ENCODE measurements at places on chromosomes 12 and 14.

DNA sequence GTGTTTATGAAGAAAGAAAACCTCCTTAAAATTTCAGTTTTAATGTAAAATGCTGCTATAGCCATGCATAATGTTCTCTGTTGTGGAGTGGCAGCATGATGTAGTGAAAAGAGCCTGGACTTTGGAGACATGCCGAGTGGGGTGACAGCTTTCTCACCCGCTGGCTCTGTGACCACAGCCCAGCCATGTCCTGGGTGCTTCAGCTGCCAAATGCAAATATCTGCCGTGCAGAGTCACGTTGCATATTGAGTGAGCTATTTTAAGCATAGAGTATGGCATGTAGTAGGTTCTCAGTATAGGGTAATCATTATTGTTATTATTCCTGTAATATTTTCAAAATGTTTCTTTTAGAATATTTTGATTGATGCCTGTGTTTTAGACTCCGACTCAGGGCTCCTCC is 15.5 kb upstream of the TCTN2 start:
- no peaks in the 10 kb centered on the region for H3K4me1 ChIP-seq
- no peak overlapping the region for H3K4me3 ChIP-seq
- no peaks in the 10 kb centered on the region for H3K27me3 ChIP-seq
- no peak overlapping the region for H3K27ac ChIP-seq
- no peak for DNase-seq

- H3K27me3 ChIP-seq: peaks cover 35% of the 10 kb centered on the region
- H3K27ac ChIP-seq: no peak overlapping the region
- H3K4me3 ChIP-seq: no peak overlapping the region
- H3K36me3 ChIP-seq: no peaks in the 10 kb centered on the region
Observed at GRCh38 chr12:62635649-62636048, 169.0 kb downstream of the MON2 start.

DNA sequence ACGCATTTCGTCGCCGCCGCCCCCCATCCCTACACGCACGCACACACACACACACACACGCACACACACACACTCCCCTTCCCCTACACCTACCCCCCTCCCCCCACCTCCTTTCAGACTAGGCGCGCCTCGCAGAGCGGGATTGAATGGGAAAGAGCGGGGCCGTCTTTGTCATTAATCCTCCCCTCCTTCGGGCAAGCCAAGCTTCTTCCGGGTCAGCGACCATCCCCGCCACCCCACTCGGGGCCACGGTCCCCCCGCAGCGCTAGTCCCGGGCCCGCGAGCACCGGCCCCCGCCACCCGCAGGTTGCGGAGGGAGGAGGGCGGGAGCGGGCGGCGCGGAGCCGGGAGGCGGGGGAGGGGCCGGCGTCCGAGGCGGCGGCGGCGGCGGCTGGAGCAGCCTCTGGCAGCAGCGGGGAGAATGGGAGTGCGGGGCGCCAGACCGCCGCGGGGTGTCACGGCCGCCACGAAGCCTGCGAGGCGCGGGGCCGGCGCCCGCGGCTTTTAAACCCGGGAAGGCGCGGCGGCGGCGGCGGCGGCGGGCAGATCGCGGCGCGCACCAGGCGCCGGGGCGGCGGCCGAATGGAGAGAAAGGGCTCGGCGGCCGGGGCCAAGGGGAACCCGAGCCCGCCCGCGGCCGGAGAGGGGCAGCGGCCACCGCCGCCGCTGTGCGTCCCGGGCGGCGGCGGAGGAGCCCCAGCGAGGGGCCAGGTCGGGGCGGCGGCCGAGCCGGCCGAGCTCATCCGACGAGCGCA is at the start of gene TTC9:
TSS of gene TTC9 (plus strand) at position 369 of the 755 bp plus-strand sequence. CDS start at position 583, 214 bp downstream.
- no peaks in the 10 kb centered on the region for H3K36me3 ChIP-seq
- DNase-seq: peak; percentile 9
- H3K4me3 ChIP-seq: peak within 1 kb of the TSS; percentile 40
- H3K27me3 ChIP-seq: peaks cover 28% of the 10 kb centered on the region
- no peak within 1 kb of the TSS for H3K27ac ChIP-seq
- H3K4me1 ChIP-seq: peaks cover 27% of the 10 kb centered on the region

DNA sequence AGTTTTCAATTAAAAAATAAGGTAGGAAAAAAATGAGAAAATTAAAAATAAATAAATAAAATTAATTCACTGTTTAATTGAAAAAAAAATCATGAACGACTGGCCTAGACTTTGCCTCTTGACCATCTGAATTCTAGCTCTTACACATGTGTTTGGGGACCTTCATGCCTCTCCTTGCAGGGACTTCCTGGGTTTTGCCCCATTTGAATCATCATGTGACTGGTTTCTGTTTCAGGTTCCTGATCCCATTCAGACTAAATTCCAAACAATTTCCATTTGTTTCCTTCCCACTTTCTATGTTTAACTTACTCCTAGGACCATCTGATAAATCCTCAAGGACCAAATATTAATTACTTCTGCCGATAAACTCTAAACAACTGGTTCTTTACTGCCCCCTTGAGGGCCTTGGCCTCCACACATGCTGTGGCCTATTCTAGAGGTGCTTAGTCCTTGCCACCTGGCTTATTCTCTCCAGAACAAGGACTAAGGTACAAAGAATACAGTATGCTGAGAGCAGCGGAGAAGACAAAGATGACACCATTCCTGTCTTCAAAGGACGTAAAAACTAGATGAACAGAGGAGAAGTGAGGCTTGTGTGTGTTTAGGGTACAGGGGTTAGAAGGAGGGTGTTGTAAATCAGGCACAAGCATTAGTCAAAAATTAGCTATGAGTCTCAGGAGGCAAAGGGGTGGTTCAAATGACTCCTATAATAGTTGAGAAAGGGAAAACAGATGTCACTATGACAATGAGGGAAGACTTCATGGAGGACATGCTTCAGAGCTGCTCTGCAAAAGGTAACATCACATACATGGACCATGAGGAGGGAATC is 125.8 kb upstream of the AVPR1A start:
- no peak for DNase-seq
- no peak overlapping the region for H3K27ac ChIP-seq
- H3K4me3 ChIP-seq: no peak overlapping the region
- no peaks in the 10 kb centered on the region for H3K36me3 ChIP-seq

DNA sequence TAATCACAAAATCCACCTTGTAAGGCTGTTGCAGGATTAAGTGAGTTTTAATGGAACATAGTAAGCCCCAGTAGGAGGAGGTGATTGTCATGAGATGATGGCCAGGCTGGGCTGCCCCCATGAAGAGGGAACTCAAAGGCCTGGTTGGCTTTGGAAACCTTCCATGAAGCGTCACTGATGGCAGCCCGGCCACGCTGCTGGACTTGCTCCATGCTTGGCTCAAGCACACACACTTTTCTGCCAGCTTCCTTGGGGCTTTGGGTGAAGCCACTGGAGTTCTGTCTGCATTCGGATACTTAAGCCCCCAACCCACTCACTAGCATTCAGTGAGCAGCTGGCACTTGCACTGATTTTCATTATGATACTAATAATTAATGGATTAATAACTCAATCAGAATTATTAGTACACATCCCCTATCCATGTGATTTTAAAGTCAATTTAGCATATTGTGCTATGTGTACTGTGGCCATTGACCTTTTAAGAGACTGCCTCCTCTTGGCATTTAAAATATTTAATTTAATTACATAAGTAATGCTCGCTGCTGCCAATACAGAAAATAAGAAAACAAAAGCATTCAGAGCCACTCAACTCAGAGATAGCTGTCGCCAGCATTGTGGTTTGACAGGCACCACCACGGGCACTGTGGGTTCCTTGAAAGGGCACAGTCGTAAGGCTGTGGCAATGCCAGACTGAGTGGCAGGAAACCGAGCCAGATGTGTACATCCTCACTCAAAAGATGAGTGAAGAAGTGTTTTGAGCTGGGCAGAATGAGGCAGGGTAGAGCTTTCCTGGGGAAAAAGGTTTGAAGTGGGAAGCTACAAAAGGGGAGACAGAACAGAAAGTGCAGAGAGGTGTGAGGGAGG is 15.9 kb downstream of the KRT85 start:
- H3K27ac ChIP-seq: no peak overlapping the region
- no peaks in the 10 kb centered on the region for H3K36me3 ChIP-seq
- DNase-seq: no peak
- H3K27me3 ChIP-seq: no peaks in the 10 kb centered on the region
- H3K4me3 ChIP-seq: no peak overlapping the region

DNA sequence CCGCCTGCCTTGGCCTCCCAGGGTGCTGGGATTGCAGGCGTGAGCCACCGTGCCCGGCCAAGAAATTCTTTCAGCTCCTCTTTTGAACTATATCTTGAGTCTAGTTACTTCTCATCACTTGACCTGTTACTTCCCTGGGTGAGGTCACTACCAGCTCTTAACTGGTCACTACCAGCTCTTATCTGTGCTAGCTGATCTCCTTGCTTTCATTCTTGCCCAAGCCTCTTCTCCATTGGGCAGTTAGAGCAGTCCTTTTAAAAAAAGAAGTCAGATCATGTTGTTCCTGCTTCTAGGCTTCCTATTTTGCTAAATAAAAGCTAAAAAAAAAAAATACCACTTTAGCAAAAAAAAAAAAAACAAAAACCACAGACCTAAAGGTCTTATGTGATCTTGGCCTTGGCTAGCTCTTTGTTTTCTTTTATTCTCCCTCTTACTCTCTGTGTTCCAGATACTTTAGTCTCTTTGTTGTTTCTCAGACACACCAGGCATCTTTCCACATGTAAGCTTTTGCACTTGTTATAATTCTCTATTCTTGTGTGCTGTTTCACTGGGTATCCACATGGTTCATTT is 63.5 kb downstream of the RAD51B start:
- no peaks in the 10 kb centered on the region for H3K36me3 ChIP-seq
- H3K4me3 ChIP-seq: peak overlapping the region; percentile 12
- peaks cover 28% of the 10 kb centered on the region for H3K4me1 ChIP-seq
- H3K27ac ChIP-seq: peak overlapping the region; percentile 64

GRCh38 chr14:94171208-94171607 is 2.9 kb upstream of the PPP4R4 start:
- H3K36me3 ChIP-seq: no peaks in the 10 kb centered on the region
- H3K27ac ChIP-seq: no peak overlapping the region
- DNase-seq: no peak
- peaks cover 18% of the 10 kb centered on the region for H3K4me1 ChIP-seq
- H3K4me3 ChIP-seq: no peak overlapping the region

DNA sequence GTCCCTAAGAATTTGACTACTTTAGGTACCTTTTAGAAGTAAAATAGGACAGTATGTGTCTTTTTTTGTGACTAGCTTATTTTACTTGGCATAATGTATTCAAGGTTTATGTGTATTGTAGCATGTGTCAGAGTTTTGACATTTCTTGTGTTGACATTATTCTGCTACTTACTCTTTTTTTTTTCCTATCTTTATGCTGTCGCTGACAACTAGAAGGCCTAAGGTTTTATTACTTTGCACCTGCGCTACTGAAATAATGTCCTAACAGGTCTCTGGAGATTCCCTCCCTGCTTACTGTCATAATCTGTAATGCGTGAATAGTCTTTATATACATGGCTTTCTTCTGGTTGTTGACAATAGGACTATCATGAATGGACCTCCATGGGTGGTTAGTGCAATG is 43.0 kb downstream of the PDE3A start:
- no peaks in the 10 kb centered on the region for H3K27me3 ChIP-seq
- no peak overlapping the region for H3K27ac ChIP-seq
- H3K4me3 ChIP-seq: no peak overlapping the region
- no peaks in the 10 kb centered on the region for H3K36me3 ChIP-seq
- H3K4me1 ChIP-seq: no peaks in the 10 kb centered on the region

GRCh38 chr12:15899282-15899870 is 11.8 kb upstream of the DERA start:
- peaks cover 88% of the 10 kb centered on the region for H3K36me3 ChIP-seq
- no peaks in the 10 kb centered on the region for H3K4me1 ChIP-seq

DNA sequence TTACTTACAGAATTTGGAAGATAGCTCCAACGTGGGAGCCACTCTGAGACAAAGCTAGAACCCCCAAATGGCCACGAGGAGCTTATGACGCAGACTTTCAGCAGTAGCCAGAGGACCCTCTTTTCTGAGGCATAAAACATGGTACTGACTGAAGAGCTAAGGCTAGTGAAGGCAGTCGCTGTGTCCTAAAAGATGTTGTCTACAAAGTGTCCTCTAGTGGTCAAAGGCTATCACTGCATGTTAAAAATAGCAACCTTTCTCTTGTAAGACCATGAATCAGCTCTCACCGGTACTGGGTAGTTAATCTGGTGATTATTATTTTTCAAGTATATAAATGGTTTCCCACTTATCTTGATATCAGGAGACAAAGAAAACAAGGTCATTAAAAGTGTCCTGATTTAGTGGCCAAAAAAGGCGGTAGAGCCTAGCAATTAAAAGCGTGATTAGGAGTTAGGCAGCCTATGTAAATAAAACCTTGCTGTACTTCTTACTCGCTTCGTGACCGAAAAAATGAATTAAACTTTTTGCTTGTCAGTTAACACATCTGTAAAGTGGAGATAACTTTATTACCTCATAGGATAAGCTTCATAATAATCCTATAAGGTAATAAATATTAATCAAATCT is 47.0 kb upstream of the LGR5 start:
- H3K4me1 ChIP-seq: no peaks in the 10 kb centered on the region
- no peak overlapping the region for H3K27ac ChIP-seq
- H3K36me3 ChIP-seq: no peaks in the 10 kb centered on the region
- DNase-seq: peak; percentile 6
- no peaks in the 10 kb centered on the region for H3K27me3 ChIP-seq

- H3K4me3 ChIP-seq: no peak overlapping the region
- peaks cover 41% of the 10 kb centered on the region for H3K4me1 ChIP-seq
- H3K36me3 ChIP-seq: peaks cover 68% of the 10 kb centered on the region
Observed at GRCh38 chr14:89406941-89407340, 10.1 kb downstream of the FOXN3 start.

DNA sequence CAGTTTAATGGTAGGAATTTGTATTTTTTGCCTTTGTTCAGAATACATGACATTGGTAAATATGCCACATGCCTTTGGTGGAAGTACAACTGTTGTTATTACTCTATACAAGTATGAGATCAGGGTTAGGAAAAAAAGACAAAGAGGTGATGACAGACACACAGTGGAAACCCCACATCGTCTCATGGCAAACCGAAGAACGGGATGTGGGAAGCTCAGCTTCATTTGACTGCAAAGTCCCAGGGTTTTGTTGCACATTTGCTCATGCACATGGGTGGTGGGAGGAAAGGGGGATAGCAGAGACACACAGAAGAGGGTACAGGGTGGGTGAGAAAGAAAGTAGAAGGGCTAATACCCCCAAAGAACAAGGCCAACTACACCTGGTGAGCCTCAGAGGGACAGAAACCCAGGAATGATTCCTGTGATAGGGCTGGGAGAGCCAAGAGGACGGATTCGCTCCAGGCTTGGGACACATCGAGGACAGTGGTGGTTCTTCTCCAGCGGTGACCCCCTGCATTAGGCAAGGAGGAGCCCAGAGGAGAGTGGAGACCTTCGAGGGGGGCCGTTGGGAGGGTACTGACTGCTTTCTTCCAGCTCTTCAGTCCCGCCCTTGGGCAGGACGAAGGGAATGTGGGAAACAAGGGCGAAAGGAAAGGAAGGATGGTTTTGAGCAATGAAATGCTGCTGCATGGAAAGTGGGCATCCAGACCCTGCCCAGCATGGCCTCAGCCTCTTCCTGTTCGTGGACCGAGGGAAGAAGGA is 8.1 kb downstream of the VAMP1 start:
- H3K27me3 ChIP-seq: no peaks in the 10 kb centered on the region
- H3K4me3 ChIP-seq: no peak overlapping the region
- H3K27ac ChIP-seq: peak overlapping the region; percentile 85
- peaks cover 45% of the 10 kb centered on the region for H3K36me3 ChIP-seq
- no peak for DNase-seq

- H3K4me1 ChIP-seq: peaks cover 92% of the 10 kb centered on the region
- peak overlapping the region; percentile 99 for H3K27ac ChIP-seq
- H3K4me3 ChIP-seq: peak overlapping the region; percentile 82
- DNase-seq: peak; percentile 98
- no peaks in the 10 kb centered on the region for H3K27me3 ChIP-seq
Observed at GRCh38 chr12:54383041-54383609, 1.4 kb downstream of the ZNF385A start.

GRCh38 chr12:81284137-81284536 is 206.3 kb downstream of the ACSS3 start:
- DNase-seq: no peak
- H3K27ac ChIP-seq: no peak overlapping the region
- H3K4me1 ChIP-seq: no peaks in the 10 kb centered on the region
- no peaks in the 10 kb centered on the region for H3K36me3 ChIP-seq
- no peak overlapping the region for H3K4me3 ChIP-seq
